Kidney epithelial cell (primary cell): ENCODE measurements at places on chromosomes 12 and 14. TPM values are rescaled to one million over a fixed set of nuclear protein-coding genes. Genes with fewer than 3 reads are reported as not detected.

GRCh38 chr12:54719691-54720090 lies 71.5 kb upstream of the DCD start:
- no peak for DNase-seq

DNA sequence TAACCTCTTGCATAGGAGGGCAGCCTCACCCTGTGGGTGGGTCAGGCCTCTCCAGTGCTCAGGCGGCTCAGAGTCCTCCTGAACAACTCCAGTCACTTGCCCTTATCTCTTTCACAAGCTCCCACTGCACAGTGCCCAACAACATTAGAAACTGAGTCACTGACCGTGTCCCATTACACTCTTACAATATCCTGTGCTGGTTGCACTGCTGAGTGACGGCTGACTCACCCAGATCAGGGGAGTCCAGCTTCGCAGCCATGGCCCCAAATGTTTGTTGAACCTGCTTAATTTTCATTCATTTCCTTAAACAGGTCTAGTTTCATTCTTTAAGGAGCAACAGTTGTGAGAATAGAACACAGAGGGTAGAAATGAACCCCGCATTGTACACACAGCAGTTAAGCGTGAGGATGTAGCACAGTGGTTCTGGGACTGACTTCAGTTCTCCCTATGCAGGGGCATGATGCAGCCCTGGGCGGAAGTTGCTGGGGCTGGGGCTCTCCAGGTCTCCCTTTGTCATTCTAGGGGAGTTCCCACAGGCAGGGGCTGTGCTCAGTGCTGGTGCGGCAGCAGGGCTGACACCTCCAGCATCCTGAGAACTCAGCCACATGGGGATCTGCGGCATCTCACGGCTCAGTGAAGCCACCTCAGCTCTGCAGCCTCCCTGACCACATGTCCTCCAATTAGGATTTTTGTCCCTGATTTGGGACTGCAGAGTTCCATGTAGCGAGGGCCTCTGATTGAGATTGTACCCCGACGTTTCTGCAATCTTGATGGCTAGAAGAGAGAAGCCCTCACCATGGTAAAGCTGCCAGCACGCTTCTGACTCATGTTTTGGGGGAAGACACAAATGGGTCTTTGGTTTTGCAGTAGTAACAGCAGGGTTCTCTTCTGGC lies 16.1 kb downstream of the GPR68 start:
- DNase-seq: peak; percentile 74

DNA sequence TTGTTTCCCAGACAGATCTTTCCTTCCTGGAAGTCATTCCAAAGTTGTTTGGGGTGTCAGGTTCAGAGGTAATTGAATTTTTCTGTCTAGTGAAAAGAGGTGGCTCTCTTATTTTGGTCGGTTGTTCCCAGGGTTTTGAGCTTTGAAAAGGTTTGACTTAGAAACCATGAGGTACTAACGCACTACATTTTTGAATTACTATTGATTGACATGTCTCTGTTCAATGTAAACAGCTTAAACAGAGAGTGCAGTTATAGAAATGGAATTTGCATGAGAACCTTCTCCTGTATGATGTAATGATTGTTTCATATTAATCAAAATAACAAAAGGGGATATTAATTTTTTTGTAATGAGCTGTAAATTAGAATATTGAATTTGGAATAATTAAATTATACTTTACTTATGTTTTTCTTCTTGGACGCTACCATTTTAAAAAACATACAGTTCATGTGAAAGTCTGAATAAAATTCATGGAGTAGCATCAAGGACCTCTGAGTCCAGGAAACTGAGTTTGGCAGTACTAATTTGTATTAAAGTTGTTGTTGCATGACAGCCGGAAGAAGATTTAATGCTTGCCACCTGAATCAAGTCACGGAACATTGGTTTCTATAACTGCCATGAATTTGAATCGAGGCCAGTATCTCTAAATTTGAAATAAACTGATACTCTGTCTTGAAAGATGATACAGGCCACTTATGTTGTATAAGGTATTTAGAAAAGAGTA lies 41.7 kb downstream of the NPAS3 start:
- no peak for DNase-seq

- no peak for DNase-seq
Observed at GRCh38 chr14:51072976-51073375, 21.9 kb downstream of the TRIM9 start.

- DNase-seq: no peak
Observed at GRCh38 chr12:8045952-8046944, 13.7 kb downstream of the FOXJ2 start.

DNA sequence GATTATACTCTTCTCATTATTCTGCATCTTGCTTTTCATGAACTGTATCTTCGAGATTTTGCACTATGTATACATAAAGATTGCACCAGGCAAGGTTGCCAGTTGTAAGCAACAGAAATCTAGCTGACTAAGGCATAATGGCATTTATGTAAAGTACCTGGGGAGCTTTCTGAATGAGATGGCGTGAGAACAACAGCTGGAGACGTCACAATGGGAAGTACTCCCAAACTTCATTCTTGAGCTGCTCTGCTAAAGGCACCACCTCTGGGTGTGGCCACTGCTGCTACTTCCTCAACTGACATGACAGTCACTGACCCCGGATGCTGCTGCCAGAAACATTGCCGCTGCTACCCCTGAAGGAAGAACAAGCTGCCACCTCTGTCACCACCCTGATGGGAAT lies 220.7 kb downstream of the NOVA1 start:
- DNase-seq: no peak

GRCh38 chr14:61342486-61342885 lies 21.1 kb downstream of the PRKCH start:
- no peak for DNase-seq

GRCh38 chr14:83870546-83871270 lies 1659.2 kb upstream of the FLRT2 start:
- DNase-seq: no peak

DNA sequence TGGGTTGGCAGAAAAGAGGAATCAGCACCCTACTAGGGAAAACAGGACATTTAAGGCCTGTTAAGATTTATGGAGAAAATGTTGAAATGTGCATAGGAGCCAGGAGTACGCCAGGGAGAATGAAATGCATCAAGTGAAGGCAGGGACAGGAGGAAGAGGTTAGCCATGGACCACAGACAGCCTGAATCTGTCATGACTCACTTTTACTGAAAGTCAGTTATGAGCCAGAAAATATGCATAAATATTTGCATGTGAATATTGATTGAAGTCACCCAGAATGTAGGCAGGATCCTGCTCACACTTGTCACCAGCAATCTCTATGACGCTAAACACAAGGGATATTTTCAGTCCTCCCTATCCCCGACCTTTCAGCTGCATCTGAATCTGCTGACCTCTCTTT lies 25.1 kb upstream of the CDK17 start:
- DNase-seq: no peak

DNA sequence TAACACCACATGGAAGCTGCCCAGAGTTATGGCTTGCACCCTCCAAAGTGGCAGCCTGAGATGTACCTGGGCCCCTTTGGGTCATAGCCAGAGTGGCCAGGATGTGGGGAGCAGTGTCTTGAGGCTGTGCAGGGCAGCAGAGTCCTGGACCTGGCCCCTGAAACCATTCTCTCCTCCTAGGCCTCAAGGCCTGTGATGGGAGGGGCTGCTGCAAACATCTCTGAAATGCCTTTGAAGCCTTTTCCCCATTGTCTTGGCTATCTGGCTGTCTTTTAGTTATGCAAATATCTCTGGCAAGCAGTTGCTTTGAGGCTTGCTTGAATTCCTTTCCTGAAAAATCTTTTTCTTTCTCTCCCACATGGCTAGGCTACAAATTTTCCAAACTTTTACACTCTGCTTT lies 356.5 kb downstream of the DAD1 start:
- DNase-seq: no peak

DNA sequence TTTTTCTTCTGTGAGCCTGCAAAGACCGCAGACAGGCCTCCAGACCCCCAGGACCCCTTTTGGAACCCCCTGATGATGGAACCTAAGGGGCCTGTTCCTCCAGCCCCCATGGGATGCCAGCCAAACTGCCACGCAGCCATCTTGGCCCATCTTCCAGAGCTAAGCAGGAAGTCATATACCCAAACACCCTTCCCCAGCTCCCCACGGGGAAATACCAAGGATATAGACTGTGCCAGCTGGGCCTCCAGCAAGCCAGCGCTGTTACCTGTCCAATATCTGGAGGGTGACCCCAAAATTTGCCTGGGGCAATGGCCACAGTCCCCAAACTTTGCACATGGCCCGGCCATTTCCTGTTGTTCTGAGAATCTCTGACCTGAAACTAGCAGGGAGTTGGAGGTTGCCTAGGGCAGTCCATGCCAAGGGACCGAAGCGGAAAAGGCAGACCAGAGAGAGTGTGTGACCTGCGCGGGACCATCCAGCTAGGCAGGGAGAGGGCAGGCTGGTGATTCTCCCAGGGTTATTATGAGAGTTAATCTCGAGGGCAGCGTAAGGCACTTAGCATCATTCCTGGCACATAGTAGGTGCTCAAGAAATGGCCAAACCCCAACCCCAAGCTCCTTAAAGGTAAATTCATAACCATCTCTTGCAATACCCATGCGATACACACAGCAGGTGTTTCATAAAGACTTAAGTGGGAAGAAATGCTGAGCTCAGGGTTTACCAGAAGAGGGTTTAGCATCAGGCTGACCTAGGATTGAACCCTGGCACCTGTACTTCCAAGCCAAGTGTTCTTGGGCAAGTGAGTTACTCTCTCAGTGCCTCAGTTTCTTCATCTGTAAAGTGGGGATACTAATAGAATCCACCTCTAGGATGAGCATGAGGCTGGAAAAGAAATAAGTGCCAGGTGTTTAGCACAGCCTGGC lies 2.6 kb upstream of the RASAL1 start:
- DNase-seq: no peak

- DNase-seq: no peak
Observed at GRCh38 chr12:26046906-26047305, 77.9 kb downstream of the BHLHE41 start.

GRCh38 chr12:124543052-124543589 lies 24.3 kb downstream of the NCOR2 start:
- DNase-seq: no peak

DNA sequence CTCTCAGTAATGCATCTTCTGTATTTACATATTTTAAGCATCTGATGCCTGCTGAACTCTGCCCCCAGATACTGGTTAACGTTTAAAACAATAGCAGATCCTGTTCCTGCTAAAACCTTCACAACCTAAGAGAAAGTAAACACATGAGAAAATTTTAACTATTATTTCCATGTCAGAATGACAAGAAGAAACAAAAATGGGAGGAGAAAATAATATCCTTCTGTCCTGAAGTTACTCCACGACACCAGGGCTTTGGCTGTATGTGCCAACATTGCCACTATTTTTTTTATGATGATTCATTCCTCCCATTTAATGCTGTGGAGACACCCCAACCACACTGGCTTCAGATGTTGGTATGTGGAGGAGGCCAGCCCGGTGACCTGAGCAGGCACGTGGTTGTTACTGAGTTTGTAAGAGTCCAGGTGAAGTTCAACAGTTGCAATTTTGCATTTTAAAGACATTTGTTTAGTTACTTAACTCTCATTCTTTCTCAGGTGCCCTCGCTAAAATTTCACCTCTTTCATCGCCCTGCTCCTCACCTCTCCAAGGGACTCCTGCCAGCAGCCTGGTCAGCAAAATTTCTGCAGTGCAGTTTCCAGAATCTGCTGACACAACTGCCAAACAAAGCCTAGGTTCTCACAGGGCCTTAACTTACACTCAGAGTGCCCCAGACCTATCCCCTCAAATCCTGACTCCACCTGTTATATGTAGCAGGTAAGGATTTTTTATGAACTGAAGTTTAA lies 65.5 kb upstream of the SLCO1C1 start:
- peak; percentile 49 for DNase-seq

GRCh38 chr12:111578276-111578970 lies 20.7 kb downstream of the ATXN2 start:
- peak; percentile 61 for DNase-seq

DNA sequence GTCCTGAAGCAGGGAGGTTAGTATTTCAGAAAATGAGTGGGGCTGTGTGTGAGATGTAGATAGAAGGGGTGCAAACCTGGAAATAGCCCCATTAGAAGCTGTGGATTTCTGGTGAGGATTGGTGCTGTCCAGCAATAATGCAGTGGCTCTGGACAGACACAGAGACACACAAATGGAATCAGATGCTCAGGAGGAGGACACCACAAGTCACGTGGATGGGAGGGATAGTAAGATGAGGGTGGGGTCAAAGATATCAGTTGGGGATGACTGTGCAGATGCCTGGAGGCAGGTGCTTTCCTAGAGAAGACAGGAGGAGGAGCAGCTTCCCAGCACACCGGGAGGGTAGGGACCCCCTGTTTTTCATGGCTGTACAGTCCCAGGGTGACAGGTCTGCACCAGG lies 136.5 kb downstream of the PLXNC1 start:
- DNase-seq: no peak

GRCh38 chr12:11798006-11798708 lies 148.7 kb downstream of the ETV6 start:
- no peak for DNase-seq

STON2 gene
- 17.9 and 20.2 TPM in 2 replicates for total RNA-seq

LRP1-AS gene
- not detected in 2 replicates for total RNA-seq

C3AR1 gene
- total RNA-seq: 0.04 and 0.41 TPM in 2 replicates

FAIM2 gene
- total RNA-seq: not detected in 2 replicates

NUDT14 gene
- total RNA-seq: 73.0 and 87.4 TPM in 2 replicates
